ENCODE measurements at places on chromosomes 1 and 21. TPM values are rescaled to one million over a fixed set of nuclear protein-coding genes. Genes with fewer than 3 reads are reported as not detected.

Gene MROH9
- total RNA-seq = not detected

Gene ACOT11
- 154 TPM for total RNA-seq

Gene KRTAP21-2
- total RNA-seq = not detected

Gene DNASE2B
- not detected for total RNA-seq

Gene HENMT1
- 5.8 TPM for total RNA-seq

Gene SHISAL2A
- total RNA-seq = 1.7 TPM

Gene FALEC
- total RNA-seq = not detected

Gene ADARB1
- total RNA-seq = 11.4 TPM

Gene MAGI3
- total RNA-seq = 60.2 TPM

Data from Peyer's patch (tissue), 4 donors.